ENCODE measurements at places on chromosomes 12 and 14.

- DNase-seq = no peak
Observed at GRCh38 chr14:35556548-35556947, 22.6 kb downstream of the INSM2 start.

- peak; percentile 74 for DNase-seq
Observed at GRCh38 chr14:105093038-105093430, 27.8 kb upstream of the GPR132 start.

GRCh38 chr14:97120611-97121031 is 323.4 kb downstream of the VRK1 start:
- peak; percentile 36 for DNase-seq

DNA sequence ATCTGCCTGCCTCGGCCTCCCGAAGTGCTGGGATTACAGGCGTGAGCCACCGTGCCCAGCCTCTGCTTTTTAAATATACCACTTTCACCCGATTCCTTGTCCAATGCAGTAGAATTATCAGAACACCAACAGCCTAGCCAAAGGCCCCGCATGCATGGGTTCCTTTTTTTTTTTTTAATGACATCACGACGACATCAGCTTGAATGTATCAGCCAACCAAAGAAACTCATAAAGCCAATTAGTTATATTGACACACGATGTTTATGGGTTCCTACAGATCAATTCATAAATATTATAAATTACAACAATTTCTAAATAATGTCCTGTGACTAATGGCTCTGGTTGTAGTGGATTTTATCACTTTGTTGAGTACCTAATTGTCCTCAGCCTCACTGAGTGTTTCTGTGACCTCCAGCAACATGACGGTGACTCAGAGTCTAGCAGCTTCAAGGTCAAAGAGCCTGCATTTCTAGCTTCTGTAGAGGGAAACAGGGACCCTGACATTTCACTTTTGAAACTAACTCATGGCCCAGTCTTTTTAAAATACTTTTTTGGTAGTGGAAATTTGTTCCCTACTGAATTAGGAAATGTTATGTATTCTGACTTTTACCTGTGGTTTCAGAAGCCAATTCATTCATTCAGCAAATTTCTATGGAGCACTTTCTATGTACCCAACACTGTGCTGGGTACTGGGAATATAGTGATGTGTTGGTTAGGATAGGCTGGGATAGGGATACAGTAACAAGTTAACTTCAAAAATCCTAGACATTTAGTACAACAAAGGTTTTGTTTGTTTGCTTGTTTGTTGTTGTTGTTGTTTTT is 144.1 kb downstream of the SUDS3 start:
- no peak for DNase-seq
